IPS DF 6.9 (cell line): ENCODE measurements at places on chromosomes 11 and 22.

GRCh38 chr11:10118865-10119264 lies 175.2 kb downstream of the SBF2 start:
- no peak for DNase-seq

DNA sequence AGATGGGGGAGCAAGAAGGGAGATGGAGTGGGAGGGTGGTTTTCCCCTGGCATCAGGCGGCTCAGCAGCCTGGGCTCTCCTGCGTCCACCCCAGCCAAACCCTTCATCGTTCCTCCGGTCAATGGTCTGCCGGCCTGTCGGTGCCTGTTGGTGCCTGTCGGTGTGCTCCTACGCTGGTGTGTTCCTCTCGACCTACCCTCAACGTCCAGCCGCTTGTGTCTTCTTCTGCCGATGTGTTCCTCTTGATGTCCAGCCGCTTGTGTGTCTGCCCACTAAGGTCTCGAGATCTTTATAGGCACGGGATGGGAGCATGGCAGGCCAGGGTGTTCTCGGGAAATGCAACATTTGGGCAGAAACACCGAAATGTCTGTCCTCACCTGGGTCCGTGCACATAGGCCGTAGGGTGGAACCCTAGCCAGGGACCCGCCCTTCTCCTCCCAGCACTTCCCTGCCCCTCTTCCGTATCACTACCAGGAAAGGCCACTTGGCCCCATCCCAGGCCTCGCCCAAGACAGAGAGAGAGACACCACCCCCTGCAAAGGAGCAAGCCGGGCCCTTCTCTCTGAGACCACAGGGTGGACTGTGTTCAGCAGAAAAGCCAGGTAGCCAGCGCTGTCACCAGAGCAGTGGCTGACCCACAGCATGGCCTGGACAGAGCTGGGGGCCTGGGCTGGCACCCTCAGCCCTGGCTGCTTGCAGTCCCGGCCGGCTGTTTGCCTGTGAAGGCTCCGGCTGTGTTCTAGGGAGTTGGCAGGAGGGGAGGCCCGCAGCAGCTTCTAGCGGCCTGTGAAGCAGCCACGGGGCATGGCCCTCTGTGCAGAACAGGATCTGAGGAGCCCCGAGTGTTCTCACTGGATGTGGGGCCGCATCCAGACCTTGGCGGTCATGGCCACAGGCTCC lies 61.6 kb upstream of the KCNQ1OT1 start:
- no peak for DNase-seq

GRCh38 chr22:31081963-31082605 lies 966 bp downstream of the SMTN start:
- no peak for DNase-seq

DNA sequence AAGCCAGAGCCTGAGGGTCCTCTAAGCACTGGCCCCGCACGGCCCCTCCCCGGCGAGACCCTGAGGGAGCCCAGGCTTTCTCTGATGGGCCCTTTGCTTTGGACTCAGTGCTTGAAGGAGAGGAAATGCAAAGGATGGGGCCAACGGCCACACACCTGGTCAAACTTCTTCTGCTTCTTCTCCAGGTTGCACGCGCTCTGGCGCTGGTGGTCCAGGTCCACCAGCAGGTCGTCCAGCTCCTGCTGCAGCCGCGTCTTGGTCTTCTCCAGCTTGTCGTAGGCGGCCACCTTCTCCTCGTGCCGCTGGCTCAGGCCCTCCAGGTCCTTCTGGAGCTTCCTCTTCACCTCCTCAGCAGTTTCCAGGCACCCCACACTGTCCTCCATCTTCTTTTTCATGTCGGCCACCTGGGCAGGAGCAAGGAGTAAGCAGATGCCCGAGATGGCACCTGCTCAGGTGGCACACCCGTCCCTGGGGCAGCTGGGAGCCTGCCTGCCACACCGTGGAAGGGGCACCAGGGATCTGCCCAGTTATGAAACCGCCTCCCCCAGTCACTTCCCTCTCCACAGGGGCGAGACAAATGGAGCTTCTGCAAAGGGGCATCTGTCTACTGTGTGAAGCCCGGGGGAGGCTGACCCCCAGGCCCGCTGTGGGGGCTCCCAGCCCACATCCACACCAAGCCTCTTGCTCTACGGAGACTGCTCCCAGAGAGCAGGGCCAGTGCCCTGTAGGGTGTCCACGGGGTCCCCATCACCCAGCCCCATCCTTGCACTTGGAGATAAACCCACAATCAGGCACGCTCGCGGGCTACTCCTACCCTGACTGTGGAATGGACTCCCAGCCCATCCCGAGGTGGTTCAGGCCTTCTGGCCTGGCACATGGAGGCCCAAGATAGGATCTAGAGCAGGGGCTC lies 39.2 kb downstream of the APOL1 start:
- DNase-seq, result no peak

DNA sequence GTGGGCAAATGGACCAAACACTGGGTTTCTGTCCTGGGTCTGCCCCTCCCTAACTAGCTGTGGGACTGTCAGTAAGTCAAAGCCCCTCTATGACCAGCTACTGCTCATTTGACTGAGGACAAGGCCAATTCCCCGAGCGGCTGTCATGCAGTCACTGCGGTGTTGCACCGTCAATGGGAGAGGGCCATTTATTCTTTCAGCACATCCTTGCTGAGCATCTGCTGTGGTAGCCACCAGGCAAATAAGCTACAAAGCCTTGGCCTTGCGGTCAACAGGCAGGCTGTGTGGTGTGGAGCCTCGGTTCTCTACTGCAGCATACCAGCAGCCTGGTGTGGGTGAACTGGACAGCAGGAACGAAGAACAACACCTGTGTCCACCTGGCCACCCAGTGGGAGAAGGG lies 25.8 kb upstream of the SERPIND1 start:
- DNase-seq, result no peak

DNA sequence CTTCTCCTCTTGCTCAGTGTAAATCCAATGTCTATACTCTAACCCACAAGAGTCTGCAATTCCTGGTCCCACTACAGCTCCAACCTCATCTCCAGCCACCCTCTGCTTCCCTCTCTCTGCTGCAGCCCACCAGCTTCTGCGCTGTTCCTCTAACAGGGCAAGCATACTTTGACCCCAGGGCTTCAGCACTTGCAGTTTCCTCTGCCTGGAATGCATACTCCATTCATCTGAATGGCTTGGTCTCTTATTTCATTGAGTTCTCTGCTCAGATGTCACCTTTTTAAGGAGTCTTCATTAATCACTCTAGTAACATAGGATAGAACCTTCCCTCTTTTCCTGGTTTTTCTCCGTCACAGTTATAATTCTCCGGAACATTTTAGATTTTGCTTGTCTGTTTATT lies 141.6 kb downstream of the BUD13 start:
- no peak for DNase-seq

- DNase-seq, result no peak
Observed at GRCh38 chr22:48627203-48627602, 1200.5 kb downstream of the BRD1 start.
